CD4-positive, alpha-beta T cell treated with Interleukin-10 for 1 hour (primary cell): ENCODE measurements at places on chromosomes 7 and 10.

GRCh38 chr7:117458977-117459583 is 20.7 kb upstream of the CFTR start:
- DNase-seq = no peak

GRCh38 chr10:33396279-33396678 is 61.8 kb upstream of the NRP1 start:
- DNase-seq = no peak

- DNase-seq = peak; percentile 75
Measured at GRCh38 chr10:26438534-26439341, 597 bp downstream of the APBB1IP start.

DNA sequence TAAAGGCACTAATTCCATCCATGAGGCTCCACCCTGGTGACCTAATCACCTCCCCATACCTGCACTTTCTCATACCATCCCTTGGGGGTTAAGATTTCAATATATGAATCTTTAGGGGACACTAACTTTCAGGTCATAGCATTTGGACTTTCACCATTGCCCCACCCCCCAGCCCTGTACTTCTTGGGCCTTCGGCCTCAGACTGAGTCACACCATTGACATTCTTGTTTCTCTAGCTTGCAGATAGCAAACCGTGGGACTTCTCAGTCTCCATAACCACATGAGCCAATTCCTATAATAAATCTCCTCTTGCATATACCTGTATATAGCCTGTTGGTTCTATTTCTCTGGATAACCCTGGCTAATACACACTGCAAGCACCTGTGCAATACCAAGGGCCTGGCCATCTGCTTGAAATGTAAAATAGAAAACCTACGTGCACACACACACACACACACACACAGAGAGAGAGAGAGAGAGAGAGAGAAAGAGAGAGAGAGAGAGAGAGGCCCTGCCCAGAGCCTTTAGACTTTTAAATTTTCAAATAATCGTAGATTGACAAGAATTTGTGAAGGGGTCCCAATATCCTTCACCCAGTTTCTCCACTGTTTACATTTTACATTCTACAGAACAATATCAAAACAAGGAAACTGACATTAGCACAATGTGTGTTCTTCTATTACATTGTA is 25.3 kb downstream of the ANXA8 start:
- DNase-seq = no peak

DNA sequence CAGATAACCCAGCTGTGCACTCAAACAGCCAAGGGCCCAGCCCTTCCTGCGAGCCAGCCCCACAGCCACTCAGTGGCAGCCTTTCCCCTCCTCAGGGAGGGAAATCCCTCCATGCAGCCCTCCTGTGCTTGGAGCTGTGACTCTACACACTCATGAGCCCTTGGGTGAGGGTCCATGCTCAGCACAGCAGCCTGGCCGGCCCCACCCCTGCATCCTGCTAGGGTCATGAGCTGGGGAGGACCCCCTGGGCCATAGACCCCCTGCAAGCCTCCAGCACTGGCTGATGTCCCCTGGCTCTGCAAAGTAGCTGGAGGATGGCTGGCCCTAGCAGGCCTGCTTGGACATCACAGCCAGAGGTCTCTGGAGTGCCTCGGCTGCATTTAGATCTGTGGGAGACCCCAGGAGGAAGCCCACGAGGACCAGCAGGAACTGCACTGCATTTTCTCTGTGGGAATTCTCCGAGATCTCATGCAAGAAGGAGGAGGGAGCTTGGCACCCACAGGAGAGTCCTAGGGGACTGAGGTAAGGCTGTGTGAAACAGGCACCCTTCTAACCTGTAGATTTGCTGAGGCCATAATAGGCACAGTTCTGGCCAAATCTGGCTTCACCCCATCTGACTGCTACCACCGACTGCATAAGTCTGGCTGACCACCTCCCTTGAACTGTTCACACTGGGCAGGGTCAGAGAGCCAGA is 17.4 kb downstream of the TMEM273 start:
- DNase-seq = no peak

DNA sequence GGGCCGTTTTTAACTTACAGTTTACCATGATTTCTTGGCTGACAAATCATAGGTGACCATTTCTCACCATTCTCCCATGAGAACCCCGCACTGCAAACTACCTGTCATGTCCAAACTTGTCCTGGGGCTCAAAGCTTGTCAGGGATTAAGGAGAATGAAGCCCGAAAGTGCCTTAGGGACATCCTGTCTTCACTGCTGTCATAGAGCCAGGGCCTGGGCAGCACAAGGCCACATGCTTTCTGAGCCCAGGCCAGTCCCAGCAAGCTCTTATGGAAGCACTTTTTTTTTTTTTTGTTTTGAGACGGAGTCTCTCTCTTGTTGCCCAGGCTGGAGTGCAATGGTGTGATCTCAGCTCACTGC is 33.9 kb downstream of the CCM2 start:
- DNase-seq = no peak

DNA sequence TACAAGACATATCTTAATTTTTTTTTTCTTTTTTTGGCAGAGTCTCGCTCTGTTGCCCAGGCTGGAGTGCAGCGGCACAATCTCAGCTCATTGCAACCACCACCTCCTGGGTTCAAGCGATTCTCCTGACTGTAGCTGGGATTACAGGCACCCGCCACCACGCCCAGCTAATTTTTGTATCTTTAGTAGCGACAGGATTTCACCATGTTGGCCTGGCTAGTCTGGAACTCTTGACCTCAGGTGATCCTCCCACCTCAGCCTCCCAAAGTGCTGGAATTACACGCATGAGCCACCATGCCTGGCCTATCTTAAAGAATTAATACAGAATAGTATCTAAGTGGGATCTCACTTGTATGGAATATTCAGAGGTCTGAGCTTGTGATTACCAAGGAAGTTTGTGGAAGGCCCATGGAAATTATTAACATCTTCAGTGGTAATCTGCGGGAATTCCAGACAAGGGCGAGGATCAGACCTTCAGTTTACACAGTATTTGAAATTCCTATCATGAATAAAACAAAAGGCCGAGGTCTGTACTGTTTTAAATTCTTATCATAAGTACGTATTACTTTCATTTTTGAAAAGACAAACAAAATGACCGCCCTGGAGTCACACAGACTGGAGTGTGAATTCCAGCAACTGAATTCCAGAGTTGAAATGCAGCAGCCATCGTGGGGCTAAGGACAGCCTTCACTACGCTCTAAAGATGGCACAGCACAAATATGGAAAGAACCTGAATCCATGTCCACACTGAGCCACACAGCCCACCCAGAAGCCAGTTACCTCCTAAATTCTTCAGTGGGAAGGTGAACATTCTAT is 16.7 kb downstream of the GPRIN2 start:
- DNase-seq = no peak

- DNase-seq = no peak
Measured at GRCh38 chr10:79133416-79133815, 64.7 kb downstream of the ZMIZ1 start.

DNA sequence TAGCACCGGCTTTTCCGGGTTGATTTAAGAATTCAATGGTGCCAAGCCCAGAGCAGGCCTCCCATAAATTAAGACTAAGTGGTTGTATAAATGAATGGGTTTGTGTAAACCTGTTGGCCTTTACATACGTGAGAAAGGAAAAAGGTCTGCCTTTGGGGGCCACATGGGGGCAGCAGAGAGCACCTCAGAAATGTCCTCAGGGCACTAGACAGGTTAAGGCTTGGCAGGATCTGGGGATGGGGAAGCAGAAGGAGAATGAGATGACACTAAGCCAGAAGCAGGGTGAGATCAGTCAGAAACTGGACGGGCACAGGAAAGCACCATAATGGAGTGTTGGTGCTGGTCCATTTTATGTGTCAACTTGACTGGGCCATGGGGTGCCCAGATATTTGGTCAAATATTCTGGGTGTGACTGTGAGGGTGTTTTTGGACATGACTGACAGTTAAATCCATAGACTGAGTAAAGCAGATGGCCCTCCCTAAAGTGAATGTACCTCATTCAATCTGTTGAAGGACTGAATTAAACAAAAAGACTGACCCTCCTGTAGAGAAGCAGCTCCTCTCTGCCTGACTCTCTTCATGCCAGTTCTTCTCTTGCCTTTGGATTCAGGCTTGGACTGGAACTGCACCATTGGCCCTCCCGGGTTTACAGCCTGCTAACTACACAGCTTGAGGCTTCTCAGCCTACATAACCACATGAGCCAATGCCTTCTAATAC is 58.9 kb downstream of the FRMPD2 start:
- DNase-seq = peak; percentile 17

- no peak for DNase-seq
Measured at GRCh38 chr10:130749911-130750310, 561.6 kb downstream of the TCERG1L start.

- DNase-seq = no peak
Measured at GRCh38 chr7:102101926-102102325, 184.7 kb upstream of the SH2B2 start.

- DNase-seq = no peak
Measured at GRCh38 chr7:15475808-15476530, 85.8 kb downstream of the AGMO start.

GRCh38 chr10:112898540-112899390 is 51.3 kb upstream of the TCF7L2 start:
- DNase-seq = no peak

DNA sequence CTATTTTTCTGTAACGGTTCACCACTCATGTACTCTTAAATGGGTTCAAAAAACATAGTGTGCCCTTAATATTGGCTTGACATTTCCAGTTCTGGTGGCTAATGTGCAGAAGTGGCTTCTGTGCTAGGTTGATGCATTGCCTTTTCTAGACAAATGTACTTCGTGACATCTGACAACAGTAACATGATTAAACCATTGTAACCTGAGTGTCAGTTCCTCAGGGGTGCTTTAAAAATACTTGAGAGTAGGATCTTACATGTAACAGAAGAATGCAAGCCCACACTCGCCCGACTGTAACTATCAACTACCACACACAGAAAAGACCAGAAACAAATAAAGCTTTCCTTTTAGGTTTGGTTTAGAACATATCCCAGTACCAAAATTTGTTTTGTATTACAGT is 393.4 kb upstream of the NFE2L3 start:
- DNase-seq = no peak
